Urothelium cell line (cell line): ENCODE measurements at places on chromosomes 13 and 19.
A peak's percentile ranks its signal among the peaks of the same experiment; 100 is the strongest.

- DNase-seq = no peak
Observed at GRCh38 chr13:114204894-114205293, 25.8 kb downstream of the CFAP97D2 start.

- peak; percentile 36 for DNase-seq
Observed at GRCh38 chr19:40348961-40349507, 539 bp downstream of the PLD3 start.

- peak; percentile 59 for DNase-seq
Observed at GRCh38 chr13:32261567-32261966, 53.6 kb downstream of the ZAR1L start.

GRCh38 chr13:109422161-109422560 lies 364.2 kb downstream of the IRS2 start:
- no peak for DNase-seq

DNA sequence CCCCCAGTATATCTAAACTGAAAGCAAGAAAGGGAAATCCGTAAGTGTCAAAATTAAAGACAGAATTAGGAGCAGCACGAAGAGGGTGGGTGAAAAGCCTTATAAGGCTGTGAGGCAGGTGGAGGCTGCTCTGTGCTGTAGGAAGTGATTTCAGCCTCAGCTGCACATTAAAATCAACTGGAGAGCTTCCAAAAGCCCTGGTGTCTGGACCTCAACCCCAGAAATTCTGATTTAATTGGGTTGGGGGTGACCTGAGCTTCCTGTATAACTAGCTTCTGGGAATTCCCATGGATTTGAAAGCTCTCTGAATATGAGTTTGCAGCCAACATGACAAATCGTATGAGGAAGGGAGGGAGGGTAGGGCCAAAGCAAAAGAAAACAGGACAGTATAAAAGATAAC lies 242.4 kb upstream of the TMTC4 start:
- no peak for DNase-seq

DNA sequence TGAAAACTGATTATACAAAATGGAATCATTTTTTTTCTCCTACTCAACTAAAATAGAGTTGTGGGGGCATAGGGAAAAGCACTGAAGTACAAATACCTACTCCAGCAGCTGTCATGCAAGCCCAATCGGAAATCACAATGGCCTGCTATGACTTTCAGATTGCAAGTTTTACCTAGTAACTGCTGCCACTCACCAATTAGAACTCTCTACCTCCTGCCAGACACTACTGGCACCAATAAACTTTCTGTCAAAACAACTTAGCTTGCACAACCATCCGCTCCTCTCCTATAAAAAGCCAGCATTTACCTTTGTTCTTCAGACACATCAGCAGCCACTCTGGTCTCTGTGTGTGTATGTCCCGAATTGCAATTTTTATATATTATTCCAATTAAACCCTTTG lies 9.3 kb upstream of the TRPC4 start:
- DNase-seq = no peak

GRCh38 chr13:83839146-83839545 lies 43.1 kb downstream of the SLITRK1 start:
- DNase-seq = no peak

DNA sequence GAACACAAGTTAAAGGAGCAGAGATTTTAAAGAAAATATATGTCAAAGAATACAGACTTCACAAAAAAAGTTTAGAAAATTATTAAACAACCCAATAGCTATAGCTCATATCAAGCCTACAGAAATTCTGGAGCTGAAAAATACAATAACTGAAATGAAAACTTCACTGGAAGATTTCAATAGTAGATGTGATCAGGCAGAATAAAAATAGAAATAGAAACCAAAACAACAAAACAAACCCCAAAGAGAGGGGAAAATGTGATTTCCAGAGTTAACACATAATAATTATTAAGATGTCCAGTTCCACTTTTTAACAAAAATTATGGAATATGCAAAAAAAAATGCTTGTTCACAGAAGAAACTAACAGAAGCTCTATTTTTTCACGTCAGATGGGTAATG lies 23.6 kb downstream of the LRRC63 start:
- no peak for DNase-seq

GRCh38 chr19:6743714-6744380 lies 4.4 kb downstream of the TRIP10 start:
- DNase-seq = no peak

DNA sequence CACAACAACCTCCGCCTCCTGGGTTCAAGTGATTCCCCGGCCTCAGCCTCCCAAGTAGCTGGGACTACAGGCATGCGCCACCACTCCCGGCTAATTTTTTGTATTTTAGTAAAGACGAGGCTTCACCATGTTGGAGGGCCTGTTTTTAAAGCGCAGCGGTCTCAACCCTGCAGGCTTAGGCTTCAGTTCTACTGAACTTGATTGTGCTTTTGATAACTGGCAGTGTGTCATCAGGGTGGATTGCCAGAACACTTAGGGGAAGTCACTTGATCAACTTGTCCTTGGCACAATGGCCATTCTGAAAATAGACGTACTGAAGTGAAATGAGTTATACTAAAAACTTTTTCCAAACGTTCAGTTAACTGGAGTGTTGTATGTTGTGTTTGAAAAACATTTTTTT lies 472.2 kb downstream of the KLF5 start:
- no peak for DNase-seq

DNA sequence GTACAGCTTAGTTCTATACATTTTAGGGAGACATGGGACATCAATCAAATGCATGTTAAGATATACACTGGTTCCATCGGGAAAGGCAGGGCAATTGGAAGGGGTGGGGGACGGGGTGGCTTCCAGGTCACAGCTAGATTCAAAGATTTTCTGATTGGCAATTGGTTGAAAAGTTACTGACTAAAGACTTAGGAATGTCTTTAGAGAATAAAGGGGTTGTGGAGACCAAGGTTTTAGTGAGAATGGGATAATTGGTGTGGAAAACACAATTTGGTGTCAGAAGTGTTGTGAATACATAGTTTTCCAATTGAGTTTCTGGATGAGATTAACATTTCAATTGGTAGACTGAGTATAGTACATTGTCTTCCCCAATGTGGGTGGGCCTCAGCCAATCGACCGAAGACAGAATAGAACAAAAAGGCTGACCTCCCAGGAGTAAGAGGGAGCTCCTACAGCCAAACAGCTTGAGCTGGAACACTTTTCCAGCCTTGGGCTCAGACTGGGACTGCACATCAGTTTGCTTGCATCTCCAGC lies 988 bp upstream of the CCDC169 start:
- no peak for DNase-seq

DNA sequence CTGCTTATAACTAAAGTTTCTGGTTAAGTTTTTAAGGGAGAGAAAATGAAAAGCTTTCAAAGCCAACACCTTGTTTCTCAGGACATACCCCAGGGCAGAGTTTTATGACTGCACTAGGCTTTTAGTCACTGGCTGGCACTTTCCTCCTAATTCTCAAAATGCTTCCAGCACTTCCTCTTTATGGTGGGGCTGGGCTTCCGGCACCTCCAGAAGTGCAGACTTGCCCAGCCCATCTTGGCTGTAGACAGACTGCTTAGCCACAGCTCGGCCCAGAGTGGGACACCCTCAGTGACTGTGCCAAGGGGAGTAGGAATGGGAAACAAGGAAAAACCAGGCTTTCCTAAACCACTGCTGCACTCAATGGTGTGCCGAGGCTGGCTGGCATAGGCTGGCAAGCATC lies 23.2 kb upstream of the GTF3A start:
- no peak for DNase-seq

DNA sequence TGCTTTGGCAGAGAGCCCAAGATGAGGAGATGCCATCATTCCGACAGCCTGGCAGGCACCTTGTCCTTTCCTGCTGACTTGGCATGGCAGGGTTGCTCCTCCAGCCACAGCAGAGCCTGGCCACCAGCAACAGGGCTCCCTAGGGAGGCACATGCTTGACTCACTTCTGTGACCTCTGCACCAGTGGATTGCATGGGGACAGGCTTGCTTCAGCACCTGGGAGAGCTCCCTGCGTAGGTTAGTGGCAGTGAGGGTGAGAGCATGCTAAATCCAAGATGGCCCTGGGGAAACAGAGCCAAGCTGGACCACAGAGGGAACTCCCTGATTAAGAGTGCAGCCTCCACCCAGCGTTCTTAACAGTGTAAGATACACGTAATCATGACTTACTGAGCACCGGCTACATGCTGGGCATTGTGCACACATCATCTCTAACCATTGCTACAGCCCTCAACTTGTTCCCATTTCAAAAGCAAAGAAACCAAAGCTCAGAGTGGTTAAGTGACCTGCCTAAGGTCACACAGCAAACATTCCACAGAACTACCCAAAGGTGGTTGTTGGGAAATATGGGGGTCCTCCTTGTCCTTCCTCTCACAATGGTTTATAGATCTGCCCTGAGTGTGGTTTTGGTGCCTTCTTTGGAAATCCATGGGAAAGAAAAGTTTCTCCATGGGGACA lies 116.6 kb upstream of the UQCRFS1 start:
- peak; percentile 71 for DNase-seq

DNA sequence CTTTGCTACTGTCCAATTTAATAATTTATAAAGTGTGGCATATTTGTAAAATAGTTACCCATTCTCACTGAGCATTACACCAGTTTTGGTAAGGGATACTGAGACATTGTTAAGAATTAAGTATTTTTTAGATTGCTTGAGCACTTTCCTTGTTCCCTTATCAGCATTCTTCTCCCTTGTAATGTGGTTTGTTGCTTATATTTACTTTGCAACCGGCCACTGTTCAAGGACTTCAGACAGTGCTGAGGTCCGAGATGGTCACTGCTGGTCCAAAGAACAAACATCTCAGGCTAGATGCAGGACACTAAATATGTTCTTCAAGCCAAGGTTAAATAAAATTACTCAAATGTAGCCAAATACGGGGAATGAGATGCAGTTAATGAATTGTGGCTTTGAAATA lies 161.4 kb downstream of the TM9SF2 start:
- DNase-seq = no peak

- DNase-seq = no peak
Observed at GRCh38 chr13:81058211-81058915, 717.4 kb upstream of the SPRY2 start.

- peak; percentile 36 for DNase-seq
Observed at GRCh38 chr13:32878163-32878562, 138.1 kb upstream of the KL start.

GRCh38 chr13:98504371-98504963 lies 72.4 kb downstream of the STK24 start:
- DNase-seq = no peak

DNA sequence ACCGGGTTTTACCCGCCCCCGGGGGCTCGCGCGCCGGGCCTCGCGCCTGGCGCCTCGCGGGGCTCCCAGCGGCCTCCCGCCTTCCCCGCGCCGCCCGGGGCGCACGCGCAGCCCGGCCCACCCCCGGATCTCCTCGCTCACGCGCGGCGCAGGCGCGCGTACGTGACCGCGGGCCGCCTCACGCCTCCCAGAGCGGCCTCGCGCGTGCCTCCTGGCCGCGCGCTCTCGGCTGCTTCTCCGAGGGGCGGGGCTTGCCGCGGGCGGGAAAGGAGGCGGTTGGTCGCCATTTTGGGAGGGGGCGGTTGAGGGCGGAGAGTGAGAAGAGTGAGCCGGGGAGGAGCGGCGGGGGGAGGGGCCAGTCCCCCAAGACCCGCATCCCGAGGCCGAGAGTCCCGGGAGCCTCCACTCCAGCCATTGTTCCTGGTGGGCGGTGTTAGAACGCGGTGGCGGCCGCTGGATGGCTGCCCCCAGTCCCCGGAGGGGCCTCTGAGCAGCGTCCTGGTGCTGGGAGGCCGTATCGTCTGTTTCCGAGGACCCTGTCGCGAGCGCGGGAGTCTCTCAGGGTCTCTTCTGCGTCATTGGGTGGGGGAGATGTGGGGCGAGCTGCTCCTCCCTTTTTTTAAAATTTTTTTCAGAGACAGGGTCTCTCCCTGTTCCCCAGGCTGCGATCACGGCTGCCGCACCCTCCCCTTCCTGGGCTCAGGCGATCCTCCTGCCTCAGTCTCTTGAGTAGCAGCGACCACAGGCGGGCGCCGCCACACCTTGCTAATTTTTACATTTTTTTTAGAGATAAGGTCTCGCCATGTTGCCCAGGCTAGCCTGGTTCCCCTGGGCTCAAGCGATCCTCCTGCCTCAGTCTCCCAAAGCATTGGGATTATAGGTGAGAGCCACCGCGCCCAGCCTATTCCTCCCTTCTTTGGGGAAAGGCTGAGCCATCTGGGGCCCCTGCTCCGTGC lies at the start of gene ZNF541:
ZNF541 (minus strand) TSS at position 78 of the 956 bp plus-strand sequence. CDS start 17,292 bp downstream, outside the sequence.
- DNase-seq = no peak

- DNase-seq = peak; percentile 6
Observed at GRCh38 chr13:50798923-50799322, 44.6 kb downstream of the DLEU7 start.

GRCh38 chr13:38647312-38647711 lies 39.6 kb upstream of the FREM2 start:
- no peak for DNase-seq

DNA sequence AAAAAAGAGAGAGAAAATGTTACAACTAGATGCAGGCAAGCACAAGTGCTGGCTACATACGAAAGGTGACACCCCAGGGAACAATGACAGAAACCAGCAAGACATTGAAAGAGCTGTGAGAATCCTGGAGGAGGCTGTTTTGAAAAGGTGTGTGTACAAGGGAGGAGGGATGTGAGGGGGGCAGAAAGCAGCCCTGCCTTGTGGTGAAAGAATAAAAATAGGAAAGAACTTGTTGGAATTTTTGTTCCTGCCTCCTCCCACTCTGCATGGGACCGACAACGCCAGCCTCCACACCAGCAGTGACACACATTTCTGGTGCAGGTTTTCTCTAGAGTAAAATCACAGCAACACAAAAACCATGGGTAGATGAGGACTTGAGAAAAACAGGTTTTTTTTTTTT lies 1258.6 kb downstream of the PCDH9 start:
- DNase-seq = no peak

DNA sequence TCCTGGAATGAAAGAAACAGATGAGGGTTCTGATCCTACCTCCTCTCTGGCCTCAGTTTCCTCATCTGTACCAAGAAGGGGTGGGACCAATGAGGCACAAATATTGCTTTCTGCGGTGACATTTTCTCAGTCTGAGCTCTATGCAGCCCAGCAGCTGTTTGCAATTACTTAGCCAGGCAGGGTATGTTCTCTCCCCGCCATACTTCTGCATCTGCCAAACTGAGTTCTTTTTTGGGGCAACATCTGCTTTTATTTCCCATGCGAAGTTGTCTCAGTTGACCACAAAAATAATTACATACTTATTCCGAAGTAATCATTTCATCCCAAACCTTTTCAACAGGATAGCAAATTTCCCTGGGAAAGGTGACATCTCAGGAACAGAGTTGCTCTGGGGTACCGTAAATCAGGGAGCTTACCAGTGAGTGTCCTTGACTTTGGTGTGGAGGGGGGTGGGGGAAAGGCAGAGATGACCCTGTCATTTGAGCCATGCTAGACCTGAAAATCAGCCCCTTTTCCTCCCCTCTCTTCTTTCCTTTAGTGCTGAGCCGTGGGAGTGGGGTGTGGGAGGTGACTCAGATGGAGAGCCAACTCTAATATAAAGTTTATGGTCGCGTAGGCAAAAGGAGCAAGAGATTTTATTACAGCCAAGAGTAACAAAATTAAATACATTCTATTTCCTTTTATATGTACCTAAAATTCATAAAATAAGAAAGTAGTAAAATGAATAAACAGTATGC lies 165.7 kb upstream of the KL start:
- no peak for DNase-seq

DNA sequence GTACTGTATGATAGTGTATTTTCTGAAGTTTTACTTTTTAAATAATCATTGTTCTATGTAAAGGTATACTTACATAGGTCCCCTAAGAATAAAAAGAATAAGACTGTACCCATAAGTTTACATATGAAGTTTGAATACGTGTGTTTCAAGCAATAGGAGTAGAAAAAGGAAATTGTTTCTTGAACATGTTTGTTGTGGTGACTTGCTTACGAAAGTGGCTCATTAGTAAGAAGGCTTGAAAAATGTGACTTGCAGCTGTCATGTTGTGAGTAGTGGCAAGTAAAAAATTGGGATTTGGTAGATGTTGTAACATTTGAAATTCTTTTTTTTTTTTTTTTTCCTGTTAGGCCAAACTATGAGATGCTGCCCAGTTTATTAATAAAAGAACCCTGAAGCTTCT lies 203.3 kb downstream of the LMO7 start:
- no peak for DNase-seq
